Brain pericyte (primary cell): ENCODE measurements at places on chromosomes 7 and 10.

- DNase-seq, result no peak
Measured at GRCh38 chr7:75987026-75987804, 7.2 kb downstream of the TMEM120A start.

DNA sequence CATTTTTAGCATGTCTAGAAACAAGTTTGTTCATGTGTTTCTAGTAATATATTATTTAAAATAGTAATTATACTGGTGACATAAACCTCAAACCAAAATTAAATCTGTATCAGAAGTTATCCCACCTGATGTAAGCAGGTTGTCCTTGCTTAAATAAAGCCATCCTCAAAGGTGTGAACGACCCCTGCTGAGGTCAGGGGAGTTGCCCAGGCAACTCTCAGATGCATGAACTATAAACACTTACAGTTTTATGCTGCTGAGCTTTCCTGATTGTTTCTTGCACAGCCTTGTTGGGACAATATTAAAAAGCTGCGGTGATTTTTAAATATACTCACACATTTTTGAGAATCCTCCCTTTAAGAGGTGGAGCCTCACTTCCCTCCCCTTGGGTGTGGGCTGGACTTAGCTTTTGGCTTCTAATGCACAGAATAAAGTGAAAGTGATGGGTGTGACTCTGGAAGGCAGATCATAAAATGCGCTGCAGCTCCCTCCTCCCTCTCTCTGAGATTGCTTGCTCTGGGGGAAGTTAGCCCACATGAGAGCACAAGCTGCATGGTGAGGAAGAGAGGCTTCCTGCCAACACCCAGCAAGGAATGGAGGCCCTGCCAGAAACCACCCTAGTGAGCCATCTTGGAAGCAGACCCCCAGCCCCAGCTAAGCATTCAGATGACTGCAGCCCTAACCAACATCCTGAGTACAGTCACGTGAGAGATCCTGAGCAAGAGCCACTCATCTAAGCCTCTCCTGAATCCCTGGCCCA is 152.7 kb downstream of the SKIDA1 start:
- DNase-seq, result peak; percentile 50

DNA sequence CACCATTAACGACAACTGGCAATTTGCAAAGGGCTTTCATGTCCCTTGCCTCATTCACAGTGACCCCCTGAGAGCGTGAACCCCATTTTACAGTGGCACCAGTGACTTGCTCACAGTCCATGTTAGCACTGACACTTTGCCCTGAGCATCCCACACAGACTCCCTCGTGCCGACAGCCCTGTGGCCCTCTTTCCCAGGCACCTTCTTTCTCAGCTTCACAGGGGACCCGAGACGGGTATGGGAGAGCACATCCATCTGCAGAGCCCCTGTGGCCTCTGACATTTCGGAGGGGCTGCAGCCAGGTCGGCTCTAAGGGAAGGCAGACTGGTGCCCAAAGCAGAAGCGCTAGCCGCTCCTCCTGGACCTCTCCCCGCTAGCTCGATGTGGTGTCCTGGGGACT is 10.8 kb downstream of the LOXL4 start:
- DNase-seq, result no peak

DNA sequence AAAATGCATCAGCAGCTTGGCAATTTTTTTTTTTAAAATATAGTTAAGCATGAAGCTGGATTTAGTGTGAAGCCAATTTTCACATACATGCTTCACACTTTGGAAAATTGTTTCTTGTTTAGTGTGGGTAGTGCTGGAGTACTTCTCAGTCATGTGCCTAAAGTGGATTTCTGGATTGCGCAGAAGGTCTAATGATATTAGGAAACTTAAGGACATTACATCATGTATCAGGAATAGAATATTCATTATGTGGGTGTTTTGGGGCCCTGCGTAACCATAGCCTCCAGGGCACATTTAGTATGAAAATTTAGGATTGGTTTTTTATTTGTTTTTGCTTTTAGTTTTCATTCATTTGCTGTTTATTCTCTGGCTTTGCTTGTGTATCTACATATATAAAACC is 28.8 kb upstream of the BNIP3 start:
- no peak for DNase-seq

- DNase-seq, result no peak
Measured at GRCh38 chr7:39353615-39354376, 212.4 kb upstream of the YAE1 start.

DNA sequence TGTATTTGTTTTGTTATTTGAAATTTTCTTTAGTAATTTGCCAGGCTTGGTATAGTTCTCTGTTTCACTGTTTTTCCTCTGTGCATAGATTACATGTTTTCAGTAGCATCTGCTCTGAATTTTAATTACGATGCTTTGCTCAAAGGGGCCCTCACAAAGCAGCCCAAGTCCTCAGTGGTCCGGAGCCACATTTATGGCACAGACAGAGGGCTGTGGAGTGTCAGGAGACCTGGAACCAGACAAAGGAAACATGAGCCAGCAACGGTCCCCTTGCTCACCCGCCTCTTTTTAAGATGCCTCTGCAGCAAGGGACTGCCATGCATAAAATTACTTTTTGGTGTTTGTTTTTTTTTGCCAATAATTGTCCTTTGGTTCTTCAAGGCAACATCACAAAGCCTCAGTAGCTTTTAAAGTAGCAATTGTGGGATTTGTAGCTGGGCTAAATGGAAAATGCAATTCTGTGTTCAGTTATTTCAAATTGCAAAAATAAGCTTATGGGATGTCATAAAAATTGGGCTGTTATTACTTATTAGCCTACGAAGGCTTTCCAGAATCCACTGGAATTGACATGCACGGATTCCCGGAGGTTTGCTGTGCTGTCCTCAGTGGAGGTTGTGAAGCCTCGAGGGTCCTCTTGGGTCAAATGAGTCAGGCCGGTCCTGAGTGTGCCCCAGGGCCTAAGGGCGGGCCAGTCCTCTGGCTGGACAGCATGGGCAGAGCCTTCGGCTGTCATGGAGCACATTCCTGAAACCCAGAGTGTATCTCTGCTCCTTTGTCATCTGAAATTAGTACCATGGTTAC is 422.8 kb downstream of the GLRX3 start:
- no peak for DNase-seq

DNA sequence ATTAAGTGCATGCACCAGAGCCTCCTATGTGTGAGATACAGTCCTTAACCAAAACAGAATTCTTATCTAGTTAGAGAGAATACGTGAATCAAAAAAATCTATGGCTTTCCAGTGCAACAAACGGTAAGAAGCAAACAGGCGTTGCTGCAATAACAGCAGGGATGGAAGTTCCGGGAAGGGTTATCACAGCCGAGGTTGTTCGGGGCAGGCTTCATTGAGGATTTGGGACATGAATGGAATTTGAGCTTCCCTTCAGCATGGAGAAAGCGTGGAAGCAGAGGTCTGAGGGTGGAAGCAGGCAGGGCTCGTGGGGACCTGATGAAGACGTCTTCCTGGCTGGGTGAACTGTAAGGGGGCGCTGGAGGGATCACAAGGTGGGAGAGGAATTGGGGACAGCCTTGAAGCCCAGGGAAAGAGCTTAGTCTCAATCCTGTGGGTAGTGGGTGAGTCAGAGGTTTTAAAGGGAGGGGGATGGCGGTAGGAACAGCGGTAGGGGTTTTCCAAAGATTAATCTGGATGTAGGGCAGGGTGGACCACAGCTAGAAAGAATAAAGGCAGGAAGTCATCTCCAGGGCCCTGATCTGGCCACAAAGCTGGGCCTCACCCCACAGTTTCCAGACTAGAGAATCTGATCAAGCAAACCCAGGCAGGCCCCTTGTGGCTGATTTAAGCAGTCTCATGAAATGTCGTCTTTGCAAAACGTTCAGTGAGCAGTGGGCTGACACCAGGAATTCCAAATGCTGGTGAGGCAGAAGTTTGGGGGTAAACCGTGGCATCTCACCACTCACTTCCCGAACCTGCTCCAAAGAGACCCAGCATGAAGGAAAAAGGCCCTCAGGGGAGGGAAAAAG is 65.1 kb downstream of the CALML3 start:
- no peak for DNase-seq

DNA sequence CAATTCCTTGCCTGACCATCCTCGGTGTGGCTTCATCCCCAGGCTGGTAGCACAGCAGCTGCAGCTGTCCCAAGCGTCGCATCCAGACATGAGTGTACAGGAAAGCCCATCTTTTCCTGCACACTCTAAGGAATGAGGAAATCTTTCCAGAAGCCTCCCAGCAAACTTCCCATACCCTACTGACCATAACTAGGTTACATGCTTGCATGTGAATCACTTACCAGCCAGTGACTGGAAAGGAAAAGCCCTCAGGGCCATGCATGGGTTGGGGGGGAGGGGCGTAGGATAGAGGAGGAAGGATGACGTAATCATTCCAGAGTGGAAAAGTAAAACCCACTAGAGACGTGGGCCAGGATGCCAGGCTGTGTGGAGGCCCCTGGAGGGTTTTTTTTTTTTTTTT is 18.9 kb upstream of the ZNF212 start:
- no peak for DNase-seq
